Astrocyte of the hippocampus (primary cell): ENCODE measurements at places on chromosomes 2 and 18.

GRCh38 chr2:113129519-113130078 lies 2.2 kb downstream of the IL1RN start:
- DNase-seq: no peak

GRCh38 chr2:236179236-236180075 lies 11.3 kb upstream of the GBX2 start:
- no peak for DNase-seq

DNA sequence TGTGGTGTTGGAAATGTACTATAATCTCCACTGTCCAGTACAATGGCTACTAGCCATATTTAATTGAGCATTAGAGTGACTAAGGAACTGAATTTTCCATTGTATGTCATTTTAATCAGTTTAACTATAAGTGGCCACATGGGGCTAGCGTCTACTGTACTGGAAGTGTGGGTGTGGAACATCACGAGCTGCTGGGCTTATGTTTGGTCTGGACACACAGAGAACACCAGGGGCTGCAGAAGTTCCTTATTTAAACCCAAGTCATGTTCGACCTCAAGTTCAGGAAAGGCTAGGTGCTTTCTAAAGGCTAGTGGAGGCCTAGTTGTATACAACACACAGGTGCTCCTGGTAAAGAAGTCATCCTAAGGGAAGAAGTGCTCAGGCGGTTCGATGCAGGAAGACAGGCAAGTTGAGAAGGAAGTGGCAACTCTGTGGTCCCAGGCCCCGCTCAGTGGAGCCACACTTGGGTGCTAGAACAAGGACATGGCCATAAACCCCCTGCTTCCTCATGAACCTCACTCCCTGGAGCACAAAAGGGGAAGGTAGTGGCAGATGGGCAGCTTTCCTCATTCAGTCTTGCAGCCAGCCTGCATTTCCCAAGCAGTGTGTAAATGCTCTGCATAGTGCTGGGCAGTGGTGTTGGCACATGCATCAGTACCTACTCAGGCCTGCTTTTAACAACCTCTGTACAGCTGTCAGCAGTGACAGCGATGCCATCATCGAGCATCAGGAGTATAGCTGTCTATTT lies 13.3 kb downstream of the LGALSL start:
- no peak for DNase-seq

- peak; percentile 53 for DNase-seq
These were observed 3.2 kb downstream of the RAB3GAP1 start for GRCh38 chr2:135055182-135055786.

- peak; percentile 54 for DNase-seq
These were observed at the start of gene FAM110C for GRCh38 chr2:46471-47345. Gene FAM110C (minus strand): TSS chr2:46505. CDS start chr2:46385, 120 bp downstream.

- DNase-seq: no peak
These were observed 155.9 kb upstream of the MAP3K20 start for GRCh38 chr2:172919732-172920131.

GRCh38 chr18:31438402-31438801 lies 9.1 kb upstream of the DSG3 start:
- no peak for DNase-seq

- peak; percentile 76 for DNase-seq
These were observed 126.7 kb downstream of the OSBPL1A start for GRCh38 chr18:24270937-24271380.

- peak; percentile 12 for DNase-seq
These were observed 25.9 kb upstream of the GCC2 start for GRCh38 chr2:108423067-108423466.

DNA sequence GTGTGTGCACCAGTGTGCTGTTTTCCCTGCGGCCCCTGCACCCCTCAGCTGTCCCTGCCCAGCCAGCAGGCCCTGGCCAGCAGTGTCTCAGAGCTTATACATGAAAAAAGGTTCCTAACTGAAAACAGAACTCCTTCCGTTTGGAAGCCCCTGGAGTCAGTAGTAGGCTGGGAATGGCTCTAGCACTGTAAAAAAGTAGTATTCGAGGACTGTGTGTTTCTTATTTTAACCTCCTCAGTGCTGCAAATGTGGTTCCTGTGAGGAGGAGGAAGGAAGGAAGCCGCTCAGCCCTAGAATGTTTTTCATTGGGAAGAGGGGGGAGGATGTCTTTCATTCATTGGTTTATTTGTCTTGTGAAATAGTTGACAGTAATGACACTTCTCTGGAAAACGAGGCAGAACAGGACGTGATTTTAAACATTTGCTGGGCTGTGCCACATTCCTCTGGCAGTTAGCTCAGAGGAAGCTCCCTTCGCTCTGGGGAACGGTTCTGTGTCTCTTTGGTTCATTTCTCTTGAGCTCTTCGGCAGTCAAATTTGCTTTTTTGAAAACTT lies 103.5 kb downstream of the SPTBN1 start:
- DNase-seq: peak; percentile 65

GRCh38 chr2:167264380-167264779 lies 376.1 kb downstream of the XIRP2 start:
- DNase-seq: peak; percentile 53

DNA sequence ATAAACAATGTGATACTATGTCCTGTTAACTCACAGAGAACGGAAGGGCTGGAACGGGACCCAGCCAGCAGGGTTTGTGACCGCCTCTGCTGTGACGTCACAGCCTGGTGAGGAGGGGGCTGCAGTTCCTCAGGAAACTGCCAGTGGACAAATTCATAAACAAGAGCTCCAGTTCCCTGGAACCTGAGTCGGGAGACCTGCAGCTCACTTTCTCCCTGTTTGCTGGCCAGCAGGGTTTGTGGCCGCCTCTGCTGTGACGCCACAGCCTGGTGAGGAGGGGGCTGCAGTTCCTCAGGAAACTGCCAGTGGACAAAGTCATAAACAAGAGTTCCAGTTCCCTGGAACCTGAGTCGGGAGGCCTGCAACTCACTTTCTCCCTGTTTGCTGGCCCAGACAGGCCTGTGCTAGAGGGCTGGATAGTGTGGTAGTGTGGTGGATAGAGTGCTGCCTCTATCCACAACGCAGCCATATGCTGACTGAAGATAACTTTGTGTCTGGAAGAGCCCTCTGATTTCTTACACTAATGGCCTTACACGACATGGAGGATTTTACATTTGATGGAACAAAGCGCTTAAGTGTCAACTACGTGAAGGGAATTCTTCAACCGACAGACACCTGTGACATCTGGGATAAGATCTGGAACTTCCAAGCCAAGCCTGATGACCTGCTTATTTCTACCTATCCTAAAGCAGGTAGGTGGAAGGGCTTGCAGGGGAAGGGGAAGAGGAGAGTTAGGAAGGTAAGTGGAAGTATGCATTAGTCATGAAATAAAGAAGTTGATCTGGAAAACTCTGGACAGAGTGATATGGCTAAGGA lies at the start of gene SULT1C4:
Gene SULT1C4, plus strand, starts transcription at position 140 of the 816 bp plus-strand sequence. Its CDS starts 384 bp downstream, at position 524.
- DNase-seq: peak; percentile 81

GRCh38 chr18:58884680-58885079 lies 20.0 kb downstream of the ZNF532 start:
- DNase-seq: no peak

- no peak for DNase-seq
These were observed 46.4 kb upstream of the DSC1 start for GRCh38 chr18:31209041-31209440.

DNA sequence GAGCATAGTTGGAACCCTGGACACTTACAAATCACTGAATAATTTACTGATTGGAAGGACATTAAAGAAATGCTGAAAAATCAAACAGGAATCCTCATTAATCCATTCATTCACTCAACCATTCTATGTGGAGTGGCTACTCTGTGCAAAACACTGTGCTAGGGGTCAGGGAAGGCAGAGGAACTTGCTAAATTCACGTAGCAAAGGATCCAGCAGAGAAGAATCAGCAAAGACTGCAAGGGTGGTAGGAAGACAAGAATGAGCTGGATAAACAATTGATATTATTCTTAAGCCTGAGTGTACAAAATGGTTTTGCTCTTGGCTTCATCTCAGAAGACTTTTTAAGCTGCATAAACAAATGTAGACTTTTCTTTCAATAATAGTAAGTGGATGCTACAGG lies 164.3 kb upstream of the CAVIN2 start:
- no peak for DNase-seq

DNA sequence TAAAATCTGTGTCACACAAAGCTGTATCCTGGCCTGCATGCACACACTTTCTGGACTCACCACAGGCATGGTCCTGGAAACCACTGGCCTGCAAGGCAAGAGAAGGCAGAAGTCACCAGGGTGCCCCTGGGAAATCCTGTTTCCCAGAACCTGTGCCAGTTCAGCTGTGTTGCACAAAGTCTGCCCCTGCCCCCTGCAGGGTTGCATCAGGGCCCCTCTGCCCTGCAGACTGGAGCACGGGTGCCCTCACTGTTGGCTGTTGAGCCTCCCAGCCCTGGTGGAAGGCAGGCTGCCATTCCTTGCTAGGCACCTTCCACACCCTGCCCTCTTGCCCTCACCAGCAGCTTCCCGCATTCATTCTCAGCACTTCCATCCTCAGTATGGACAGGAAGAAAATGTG lies 18.0 kb upstream of the TUBB6 start:
- no peak for DNase-seq

DNA sequence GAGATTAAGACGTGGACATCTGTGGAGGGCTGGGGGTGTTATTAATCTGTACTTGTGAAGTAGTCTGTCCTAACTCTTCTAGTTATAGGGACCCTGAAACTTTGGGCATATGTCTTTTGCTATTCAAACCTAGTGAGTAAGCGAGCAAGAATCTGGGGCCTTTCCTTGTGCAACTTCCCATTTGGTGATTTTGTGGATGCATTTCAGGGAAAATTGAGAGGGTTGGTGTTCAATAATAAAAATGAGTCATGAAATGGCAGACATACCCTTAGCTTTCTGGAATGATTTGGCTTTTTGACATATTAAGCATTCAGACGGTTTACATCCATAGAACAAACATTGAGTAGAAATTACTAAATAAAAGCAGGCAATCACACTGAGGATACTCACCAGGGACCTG lies 17.0 kb downstream of the COL4A4 start:
- peak; percentile 5 for DNase-seq

DNA sequence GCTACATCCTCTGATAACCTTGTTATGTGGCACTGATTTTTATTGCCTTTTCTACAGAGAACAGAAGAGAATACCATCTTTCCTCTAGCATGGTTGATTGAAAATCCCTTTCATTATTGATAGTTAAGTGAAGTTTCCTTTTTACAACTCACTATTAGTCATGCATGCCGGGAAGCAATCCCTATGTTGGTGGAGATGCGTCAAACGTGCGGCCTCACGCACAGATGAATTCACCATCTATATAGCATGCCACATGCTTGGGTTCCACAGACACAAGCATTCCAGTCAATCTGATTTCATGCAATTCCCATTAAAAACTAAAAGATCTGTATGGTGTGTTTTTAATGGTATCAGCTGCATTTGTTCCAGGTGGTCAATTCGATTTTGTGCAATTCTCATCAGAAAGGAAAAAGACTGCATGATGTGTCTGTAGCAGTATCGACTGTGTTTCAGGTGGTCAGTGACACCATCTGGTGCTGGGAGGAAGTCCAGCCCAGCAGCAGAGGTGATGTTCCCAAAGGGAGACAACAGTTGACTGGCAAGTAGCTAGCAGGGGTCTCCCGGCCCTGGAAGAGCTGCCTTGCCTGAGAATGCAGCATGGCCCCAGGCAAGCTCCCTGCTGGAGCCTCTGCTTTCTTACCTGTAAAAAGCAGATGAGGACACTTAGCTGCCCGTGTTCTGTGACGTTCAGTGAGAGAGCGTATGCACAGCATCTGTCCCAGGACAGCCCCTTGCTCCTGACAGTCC lies 151.3 kb upstream of the NCK2 start:
- DNase-seq: no peak

- DNase-seq: no peak
These were observed 96.7 kb upstream of the SLC39A10 start for GRCh38 chr2:195560209-195560895.

DNA sequence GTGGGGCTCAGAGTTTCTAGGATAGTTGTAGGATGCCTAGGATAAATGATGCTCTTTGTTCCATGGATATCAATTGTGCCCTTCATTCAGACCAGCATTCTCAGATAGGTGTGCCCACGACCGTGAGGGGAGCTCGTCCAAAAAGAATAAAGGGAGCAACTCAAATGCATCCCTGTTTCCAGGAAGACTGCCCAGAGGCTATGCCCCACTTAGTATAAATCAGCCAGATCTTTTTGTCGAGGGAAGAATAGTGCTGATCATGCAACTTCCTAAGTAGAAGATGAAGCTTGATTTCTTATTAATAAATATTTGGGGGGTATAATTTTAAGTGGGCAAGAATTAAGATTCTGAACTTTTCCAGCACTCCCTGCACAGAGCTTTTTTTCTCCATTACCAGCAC lies 450.2 kb downstream of the ARHGAP15 start:
- DNase-seq: no peak

GRCh38 chr2:53247956-53248735 lies 519.5 kb upstream of the CHAC2 start:
- no peak for DNase-seq

GRCh38 chr2:80830891-80831290 lies 526.3 kb upstream of the LRRTM1 start:
- DNase-seq: no peak

GRCh38 chr2:115303-115702 lies 69.0 kb upstream of the FAM110C start:
- peak; percentile 33 for DNase-seq

- DNase-seq: no peak
These were observed 616.7 kb downstream of the TDRD15 start for GRCh38 chr2:21740484-21740883.

DNA sequence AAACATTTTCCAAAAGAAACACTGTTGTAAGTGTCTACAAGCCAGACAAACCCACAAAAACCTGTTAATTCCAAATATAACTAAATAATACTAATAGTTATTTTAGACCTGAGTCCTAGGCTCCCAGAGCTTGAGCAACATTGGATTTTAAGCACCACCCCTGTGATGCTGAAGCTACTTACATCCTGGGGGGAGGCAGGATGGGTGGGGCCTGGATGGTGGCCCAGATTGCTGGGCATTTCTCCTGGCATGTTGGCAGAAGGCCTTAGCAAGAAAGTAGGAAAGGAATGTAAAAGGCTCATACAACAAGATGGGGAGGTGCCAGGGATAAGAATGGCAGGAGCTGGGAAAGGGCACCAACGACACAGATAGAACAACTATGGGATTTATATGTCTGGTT lies 50.7 kb upstream of the OTX1 start:
- peak; percentile 84 for DNase-seq

GRCh38 chr2:164597983-164598382 lies 23.3 kb downstream of the GRB14 start:
- DNase-seq: no peak

GRCh38 chr2:62102402-62102920 lies 93.5 kb upstream of the B3GNT2 start:
- DNase-seq: no peak

GRCh38 chr2:83630351-83630750 lies 828.7 kb downstream of the SUCLG1 start:
- peak; percentile 6 for DNase-seq

- DNase-seq: peak; percentile 35
These were observed 72.2 kb downstream of the LNPK start for GRCh38 chr2:175929850-175930249.

GRCh38 chr2:16632598-16632997 lies 33.0 kb downstream of the CYRIA start:
- DNase-seq: no peak

DNA sequence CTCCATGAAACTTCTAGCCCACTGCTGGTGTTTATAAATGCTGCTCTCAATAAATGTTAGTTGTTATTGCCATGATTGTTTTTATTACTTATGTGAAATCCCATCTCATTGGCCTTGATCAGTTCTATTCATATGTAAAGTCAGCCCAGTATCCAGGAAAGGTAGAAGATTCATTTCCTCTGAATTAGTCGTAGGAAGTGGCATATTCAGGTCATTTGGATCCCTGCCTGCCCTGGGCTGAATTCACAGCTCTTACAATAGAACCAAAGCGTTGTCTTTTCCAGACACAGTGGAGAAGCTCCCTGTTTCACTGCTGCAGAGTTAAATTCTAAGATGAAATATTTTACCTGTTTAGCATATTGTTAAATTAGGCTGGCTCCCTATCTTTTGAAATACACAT lies 70.3 kb downstream of the MAIP1 start:
- DNase-seq: no peak

- DNase-seq: no peak
These were observed 6.3 kb downstream of the MYOM1 start for GRCh38 chr18:3213300-3214059.
